Suppressor macrophage treated with lipopolysaccharide for 1 hour (primary cell): ENCODE measurements at places on chromosomes 2 and 18.

DNA sequence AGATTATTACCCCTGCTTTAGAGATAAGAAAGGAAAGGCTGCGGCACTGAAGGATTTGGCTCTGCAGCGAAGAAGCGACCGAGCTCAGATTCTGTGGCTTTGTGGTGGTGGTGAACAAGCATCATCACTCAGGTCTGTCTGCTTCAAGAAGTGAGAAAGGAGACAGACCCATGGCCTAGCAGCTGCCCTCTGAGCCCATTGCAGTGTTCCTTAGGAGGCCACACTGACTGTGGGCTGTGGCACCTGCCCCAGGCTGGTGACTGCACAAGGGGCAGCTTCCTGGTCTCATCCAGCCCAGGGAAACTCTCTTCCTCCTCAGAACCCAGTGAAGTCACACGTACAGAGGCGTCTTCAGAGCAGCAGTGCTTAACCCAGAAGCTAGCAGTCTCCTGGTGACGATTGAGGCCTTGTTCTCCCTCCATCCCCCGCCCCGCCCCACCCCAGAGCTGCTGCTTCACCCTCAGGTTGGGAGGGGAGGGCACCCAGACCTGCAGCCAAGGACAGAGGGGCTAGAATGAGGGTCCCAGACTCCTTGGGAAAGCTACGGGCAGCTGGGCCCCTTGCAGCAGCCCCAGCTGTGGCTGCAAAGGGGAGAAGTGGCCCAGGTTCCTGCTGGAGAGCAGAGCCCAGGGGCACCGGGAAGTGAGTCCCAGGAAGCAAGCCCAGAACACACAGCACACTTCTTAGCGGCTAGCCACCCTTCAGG, 22.2 kb downstream of the BIN1 start:
- peak; percentile 56 for DNase-seq

DNA sequence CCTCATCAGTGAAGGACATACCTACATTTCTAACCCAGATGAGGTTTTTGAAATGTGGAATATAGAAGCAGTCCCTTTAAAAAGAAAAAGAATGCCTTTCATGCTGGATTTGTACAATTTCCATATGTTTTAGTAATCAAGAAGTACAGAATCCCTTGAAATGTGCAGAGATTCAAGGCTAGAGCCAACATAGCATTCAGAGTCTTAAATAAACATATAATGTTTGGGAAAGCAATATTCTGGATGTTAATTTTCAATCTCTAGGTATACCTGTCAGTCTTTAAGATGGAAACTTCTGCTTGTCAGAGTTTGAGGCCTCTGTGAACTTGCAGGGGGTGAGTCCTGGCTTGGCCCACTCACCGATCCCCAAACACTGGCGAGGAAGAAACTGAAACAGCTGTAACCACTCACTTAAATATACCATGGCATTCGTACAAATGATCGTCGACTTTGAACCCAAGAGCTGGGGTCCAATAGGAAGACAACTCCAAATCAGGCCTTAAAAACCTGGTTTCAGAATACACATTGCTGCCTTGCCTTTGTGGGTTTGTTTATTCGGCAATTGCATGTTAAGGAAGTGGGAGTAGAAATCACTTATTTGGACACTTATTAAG, 132.8 kb upstream of the NCK2 start:
- no peak for DNase-seq

DNA sequence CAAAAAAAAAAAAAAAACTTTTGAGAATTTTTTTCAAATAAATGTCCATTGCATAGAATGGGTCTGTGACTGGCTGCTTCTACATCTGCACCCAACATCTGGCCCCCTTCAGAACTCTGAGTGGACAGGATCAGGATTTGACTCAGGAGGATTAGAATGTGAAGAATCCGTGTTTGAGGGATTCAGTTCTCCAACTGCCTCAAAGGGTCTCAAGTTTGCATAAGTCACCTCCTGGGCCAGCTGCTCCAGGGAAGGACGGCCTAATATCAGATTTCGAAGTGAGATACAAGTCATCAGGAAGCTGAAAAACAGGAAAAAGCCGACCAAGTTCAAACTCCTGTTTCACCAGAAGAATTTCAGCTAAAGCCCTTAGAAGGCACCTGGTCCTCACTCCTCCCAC, 10.9 kb downstream of the MAT2A start:
- DNase-seq = no peak

GRCh38 chr2:232419245-232420072, 12.8 kb downstream of the ALPG start:
- no peak for DNase-seq

DNA sequence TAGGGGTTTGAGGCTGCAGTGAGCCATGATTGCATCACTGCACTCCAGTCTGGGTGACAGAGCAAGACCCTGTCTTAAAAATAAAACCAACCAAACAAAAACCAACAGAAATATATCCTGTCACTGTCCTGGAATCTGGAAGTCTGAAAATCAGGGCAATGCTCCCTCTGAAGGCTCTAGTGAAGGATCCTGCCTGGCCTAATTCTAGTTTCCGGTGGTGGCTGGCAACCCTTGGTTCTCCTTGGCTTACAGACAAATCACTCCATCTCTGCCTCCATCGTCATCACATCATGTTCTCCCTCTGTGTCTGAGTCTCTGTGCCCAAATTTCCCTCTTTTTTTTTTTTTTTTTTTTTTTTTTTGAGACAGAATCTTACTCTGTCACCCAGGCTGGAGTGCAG, 15.9 kb upstream of the VPS4B start:
- DNase-seq = no peak

- no peak for DNase-seq
Observed at GRCh38 chr2:239255218-239255617, 145.6 kb downstream of the HDAC4 start.

- DNase-seq = no peak
Observed at GRCh38 chr2:151904021-151904420, 75.8 kb upstream of the ARL5A start.

DNA sequence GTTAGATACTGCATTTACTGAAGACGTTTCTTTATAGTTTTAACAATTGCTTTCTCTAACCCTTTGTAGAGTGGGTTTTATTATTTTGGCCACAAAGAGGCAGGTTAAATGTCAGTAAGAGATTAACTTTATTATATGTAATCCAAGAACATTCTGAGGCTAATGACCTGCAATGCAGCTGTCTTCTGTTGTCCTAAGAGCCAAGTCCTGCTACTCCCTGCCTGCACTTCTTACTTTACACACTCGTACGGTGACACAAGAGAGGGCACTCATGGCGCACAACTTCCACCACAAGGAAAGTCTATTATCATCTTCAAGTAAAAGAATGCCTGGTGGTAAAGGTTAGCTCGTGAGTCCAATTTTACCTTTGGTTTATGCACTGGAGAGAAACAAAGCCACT, 471.0 kb upstream of the HNMT start:
- DNase-seq = no peak

GRCh38 chr2:160326786-160327185, 126.7 kb upstream of the ITGB6 start:
- DNase-seq = peak; percentile 37

- DNase-seq = no peak
Observed at GRCh38 chr2:52970642-52971041, 797.0 kb upstream of the CHAC2 start.

DNA sequence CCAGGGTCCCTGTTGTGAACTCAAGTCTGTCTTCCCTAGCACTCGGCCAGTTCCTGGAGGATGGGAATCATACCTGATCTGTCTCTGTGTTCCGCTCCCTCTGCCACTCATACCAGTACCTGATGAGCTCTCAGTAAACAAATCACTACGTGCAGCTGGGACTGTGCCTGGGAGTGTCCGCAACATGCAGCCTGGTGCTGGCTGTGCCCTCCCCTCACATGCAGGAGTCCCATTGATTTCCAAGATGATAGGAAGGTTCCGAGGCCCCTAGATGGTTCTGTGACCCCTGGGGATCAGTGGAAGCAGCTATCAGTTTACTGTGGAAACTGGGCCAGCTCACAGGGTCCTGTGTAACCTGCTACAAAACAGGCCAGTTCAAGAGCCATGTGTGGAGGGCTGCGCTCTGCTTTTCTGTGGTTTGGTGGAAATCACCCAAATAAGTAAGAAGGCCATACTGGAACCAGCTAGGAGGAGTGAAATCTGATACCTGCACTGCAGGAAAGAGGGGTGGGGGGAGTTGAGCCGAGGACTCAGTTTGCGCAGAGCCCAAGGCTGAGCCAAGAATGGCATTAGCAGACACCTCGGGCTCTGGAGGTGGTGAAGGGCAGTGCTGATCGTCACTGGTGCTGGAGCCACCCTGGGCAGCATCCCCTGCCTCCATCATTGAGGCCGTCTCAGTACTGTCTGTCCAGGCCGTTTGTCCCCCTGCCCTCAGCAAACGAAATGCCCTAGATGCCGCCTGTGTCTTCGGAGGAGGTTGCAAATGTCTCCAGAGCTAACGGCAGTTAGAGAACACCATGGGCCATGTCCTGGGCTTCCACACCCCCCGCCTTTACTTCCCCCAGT, 93.3 kb downstream of the KLHL29 start:
- DNase-seq = no peak

DNA sequence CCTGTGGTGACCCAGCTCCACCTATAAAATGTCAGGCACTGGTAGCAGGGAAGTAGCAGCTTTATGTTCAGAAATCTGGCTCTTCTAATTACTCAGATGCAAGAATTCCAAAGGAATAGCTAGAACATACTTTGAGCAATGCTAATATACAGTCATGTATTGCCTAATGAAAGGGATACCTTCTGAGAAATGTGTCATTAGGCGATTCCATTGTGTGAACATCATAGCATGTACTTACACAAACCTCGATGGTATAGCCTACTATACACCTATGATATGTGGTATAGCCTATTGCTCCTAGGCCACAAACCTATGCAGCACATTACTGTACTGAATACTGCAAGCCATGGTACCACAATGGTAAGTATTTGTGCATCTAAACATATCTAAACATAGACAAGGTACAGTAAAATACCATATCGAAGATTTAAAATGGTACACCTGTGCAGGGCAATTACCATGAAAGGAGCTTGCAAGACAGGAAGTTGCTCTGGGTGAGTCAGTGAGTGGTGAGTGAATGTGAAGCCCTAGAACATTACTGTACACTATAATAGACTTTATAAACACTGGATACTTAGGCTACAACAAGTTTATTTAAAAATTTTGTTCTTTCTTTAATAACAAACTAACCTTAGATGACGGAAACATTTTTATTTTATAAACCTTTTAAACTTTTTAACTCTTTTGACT, 50.3 kb upstream of the ETAA1 start:
- no peak for DNase-seq

DNA sequence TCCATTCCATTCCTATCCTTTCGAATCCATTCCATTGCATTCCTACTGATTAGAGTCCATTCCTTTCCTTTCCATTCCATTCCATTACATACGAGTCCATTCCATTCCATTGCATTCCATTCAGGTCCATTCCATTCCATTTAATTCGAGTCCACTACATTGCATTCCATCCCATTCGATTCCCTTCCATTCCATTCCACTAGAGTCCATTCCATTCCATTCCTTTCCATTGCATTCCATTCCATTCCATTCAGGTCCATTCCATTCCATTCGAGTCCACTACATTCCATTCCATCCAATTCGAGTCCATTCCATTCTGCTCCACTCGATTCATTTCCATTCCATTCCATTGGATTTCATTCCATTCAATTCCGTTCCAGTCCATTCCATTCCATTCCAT, 1133.6 kb downstream of the RPIA start:
- no peak for DNase-seq

DNA sequence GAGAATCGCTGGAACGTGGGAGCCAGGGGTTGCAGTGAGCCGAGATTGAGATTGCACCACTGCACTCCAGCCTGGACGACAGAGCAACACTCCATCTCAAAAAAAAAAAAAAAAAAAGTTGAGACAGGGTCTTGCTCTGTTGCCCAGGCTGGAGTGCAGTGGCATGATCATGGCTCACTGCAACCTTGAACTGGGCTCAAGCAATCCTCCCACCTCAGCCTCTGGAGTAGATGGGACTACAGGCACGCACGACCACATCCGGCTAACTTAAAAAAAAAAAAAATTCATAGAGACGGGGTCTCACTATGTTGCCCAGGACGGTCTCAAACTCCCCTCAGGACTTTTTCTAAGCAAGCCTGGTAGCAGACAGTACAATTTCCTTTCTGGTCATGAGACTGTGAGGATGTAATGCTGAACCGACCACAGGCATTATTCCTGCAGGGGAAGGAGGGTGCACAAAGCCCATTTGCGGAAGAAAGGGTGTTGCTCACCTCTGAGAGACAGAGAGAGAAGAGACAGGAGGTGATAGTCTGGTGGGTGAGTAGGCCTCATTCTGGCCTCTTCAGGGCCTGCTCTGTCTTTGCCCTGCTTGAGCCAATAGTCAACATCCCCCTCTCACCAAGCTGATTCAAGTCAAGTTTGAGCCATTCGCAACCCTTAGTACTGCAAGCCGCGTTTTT, 205.3 kb downstream of the ZFP36L2 start:
- DNase-seq = peak; percentile 26

- DNase-seq = no peak
Observed at GRCh38 chr2:72034353-72035095, 113.1 kb downstream of the CYP26B1 start.

DNA sequence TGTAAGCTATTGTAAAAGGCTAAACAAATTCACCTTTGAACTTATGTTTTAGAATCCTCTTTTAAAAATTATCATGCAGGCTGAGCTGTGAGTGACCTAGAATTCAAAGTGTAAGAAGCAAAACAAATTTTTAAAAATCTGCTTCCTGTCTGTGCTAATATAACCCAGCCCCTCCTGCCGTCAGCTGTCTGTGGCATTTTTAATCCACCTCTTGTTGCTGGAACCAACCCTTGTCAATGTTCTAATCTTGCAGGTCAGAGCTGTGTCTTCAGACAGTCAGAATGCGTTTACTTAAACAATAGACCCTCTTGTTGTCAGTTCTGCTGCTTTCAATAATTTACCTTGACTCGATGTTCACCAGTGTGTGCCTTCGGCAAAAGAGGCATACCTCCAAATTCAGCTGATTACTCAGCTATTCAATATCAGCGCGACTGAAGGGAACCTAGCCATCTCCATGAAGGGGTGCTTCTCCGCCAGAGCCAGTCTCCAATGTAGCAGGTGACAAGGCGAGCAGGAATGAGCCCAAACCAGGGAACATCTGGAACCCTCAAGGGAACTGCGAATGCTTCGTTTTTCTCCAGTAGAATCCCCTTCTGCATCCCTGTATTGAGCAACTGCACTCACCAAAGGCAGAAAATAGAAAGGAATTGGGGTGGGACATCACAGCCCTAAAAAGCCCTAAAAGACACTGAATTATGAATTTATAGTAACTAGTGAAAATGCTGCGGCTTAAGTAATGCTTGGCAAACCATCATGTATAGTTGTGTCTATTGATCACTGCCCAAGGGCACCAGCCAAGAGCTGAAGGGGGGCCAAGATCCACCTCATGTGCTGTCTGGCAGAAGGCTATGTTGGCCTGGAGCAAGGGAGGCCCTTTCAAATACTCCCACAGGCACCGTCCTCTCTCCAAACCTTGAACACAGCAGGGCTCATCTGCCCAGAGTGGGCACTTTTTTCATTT, 62.5 kb downstream of the LYPD6B start:
- no peak for DNase-seq

GRCh38 chr18:9516437-9517064, 41.2 kb downstream of the RALBP1 start:
- peak; percentile 46 for DNase-seq

GRCh38 chr18:4130734-4131719, 324.1 kb downstream of the DLGAP1 start:
- DNase-seq = no peak

- DNase-seq = no peak
Observed at GRCh38 chr2:60007671-60008070, 545.8 kb downstream of the BCL11A start.
